ENCODE measurements at places on chromosomes 5 and 9.

DNA sequence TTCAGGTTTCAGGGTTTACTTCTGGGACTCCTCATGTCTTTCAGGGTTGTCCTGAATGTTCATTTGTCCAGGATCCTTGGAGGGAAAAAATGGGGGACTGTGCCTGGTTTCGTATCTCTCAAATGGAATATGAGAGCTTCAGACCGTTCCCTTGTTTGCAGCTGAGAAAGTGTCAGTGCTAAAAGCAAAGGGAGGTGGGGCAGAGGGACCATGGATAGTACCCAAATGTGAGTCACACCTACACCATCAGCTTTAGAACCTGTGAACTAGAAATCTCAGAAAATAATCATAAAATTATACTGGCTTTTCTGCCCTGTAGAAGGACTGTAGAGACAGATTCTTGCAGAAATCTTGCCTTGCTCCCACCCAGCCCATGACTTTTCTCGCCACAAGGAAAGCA, 84.3 kb upstream of the TAF11L2 start:
- no peak for DNase-seq

GRCh38 chr5:154370119-154370518, 75.7 kb upstream of the SAP30L start:
- DNase-seq, result no peak

GRCh38 chr9:35515766-35516165, 25.9 kb downstream of the RUSC2 start:
- no peak for DNase-seq

DNA sequence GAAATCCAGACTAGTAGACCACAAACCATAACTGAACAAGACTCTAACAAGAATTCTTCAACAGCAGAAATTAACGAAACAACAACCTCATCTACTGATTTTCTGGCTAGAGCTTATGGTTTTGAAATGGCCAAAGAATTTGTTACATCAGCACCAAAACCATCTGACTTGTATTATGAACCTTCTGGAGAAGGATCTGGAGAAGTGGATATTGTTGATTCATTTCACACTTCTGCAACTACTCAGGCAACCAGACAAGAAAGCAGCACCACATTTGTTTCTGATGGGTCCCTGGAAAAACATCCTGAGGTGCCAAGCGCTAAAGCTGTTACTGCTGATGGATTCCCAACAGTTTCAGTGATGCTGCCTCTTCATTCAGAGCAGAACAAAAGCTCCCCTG, 68.6 kb downstream of the VCAN start:
- no peak for DNase-seq

GRCh38 chr5:119355685-119356611, at the start of gene TNFAIP8:
Gene TNFAIP8 (plus strand): TSS chr5:119356019. CDS start chr5:119356091, 72 bp downstream.
- peak; percentile 1 for DNase-seq

DNA sequence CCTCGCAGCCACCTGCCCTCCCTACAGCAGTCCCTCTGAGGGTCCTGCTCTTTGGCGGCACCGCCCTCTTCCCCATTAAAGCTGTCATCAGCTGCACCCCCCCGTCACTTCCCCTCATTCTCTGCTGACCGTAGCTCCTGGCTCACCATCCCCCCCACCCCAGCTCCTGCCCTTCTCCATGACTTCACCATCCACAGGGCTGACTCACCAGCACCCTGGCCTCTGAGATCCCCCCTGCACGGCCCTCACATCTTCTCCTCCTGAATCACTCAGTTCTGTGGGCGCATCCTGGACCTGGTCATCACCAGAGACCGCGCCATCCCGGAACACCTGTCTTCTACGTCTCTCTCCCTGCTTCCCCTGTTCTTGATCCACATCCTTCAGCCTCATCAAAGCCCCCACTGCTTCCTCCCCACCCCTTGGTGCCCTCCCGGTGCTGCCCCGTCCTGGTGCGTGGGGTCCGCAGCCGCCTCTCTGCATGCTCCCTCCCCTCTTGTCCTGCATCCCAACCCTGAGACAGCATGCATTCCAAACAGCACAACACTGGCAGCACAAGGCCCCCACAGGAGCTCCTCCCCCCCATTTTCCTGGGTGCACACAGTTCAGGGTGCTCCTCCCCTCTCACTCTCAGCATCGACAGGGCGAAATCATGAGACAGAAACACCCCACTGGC, 12.9 kb downstream of the FLT4 start:
- no peak for DNase-seq

- DNase-seq, result no peak
Observed at GRCh38 chr5:16544607-16545374, 72.0 kb downstream of the RETREG1 start.

DNA sequence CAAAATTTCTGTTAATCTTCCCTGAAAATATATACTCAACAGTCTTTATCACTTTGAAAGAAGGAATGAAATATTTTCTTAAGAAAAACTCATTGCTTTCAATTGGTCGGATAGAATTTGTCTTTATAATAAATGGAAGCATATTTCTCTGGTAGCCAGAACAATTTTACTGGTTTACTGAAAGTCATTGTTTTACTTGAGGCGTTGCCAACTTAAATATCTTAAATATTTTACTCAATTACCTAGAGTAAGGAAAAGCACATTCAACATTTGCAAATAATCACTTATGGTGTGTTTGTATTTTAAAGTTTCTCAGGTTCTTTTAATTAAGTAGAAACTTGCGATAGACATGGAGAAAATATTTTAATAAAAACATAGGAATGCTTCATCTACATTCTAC, 1181.7 kb downstream of the EFNA5 start:
- no peak for DNase-seq

GRCh38 chr5:180670586-180671359, 21.4 kb upstream of the FLT4 start:
- peak; percentile 41 for DNase-seq

GRCh38 chr9:86443992-86444391, 89.8 kb upstream of the TUT7 start:
- DNase-seq, result no peak

GRCh38 chr9:100498592-100498991, 25.6 kb downstream of the TMEFF1 start:
- DNase-seq, result no peak

GRCh38 chr5:33291216-33292000, 149.4 kb upstream of the TARS1 start:
- DNase-seq, result no peak

GRCh38 chr9:15249042-15249818, 57.8 kb downstream of the TTC39B start:
- no peak for DNase-seq

DNA sequence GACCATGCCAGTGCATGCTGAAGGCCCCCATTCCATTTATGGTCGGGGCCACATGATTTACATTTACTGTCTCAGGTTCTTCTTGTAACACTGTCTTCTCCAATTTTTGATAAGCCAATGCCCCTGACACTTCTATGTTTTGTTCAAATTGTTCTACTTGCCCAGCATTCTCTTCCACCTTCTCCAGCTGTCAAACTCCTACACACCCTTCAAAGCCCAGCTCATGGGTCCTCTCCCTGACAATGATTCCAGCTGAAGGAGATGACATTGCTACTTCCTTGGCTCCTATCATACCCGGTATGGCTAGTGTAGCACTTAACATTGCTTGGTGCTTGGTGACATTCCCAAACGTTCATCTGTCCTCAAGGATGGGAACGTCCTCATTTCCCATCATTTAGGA, 41.1 kb upstream of the KCNMB1 start:
- no peak for DNase-seq

DNA sequence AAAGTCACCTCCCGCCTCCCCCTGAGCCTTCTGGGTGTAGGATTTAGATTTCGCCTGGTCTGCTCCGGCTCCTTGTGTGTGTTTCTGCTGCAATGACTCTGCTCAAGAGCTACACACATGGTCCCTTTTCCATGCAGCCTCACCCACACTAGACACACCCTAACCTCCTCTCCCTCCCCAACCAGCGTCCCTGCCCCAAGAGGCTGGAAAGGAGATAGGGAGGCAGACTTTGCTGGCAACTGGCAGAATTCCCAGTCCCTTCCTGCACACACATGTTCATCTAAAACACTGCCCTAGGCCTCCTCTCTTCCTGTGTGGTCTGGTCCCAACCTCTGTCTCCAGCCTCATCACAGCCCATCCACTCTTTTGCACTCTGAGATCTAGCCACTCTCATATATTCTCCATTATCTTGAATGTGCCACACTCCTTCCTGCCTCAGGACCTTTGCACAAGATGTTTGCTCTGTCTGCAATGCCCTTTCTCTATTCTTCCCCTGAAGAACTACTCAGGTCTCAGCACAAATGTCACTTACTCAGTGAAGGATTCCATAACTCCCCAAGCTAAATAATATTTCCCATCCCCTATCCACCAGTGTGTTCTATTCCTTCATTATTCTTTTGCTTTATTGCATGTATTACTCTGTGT, 253.8 kb downstream of the CDK5RAP2 start:
- DNase-seq, result no peak

DNA sequence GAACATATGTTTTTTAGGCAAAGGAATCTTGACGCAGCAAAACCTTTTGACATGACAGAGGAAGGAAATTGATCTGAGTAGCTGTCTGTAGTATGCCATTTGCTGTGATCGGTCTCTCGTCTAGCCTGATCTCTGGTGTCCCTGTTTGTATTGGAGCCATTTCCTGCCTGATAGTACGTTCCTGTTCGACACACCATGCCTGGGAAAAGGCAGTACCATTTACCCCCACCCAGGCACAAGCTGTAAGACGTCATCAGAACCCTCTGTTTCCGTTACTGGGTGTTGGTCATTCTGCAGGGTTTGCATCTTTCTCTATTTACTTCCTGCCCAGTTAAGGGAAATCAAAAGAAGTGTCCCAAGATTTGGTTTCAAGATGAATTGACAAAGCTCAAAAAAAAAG, 129.7 kb downstream of the CEMIP2 start:
- DNase-seq, result no peak

- DNase-seq, result no peak
Observed at GRCh38 chr5:156460471-156460870, 133.5 kb downstream of the SGCD start.

- DNase-seq, result no peak
Observed at GRCh38 chr9:117392992-117393391, 21.9 kb downstream of the ASTN2 start.

- no peak for DNase-seq
Observed at GRCh38 chr9:27372615-27373014, 75.7 kb upstream of the EQTN start.

- no peak for DNase-seq
Observed at GRCh38 chr5:37951946-37952721, 112.3 kb upstream of the GDNF start.

GRCh38 chr9:95225076-95225725, 92.3 kb downstream of the FANCC start:
- DNase-seq, result no peak

- DNase-seq, result no peak
Observed at GRCh38 chr9:31519424-31519823, 865.0 kb upstream of the ACO1 start.

- peak; percentile 19 for DNase-seq
Observed at GRCh38 chr5:95931079-95931833, 30.4 kb downstream of the ELL2 start.

GRCh38 chr5:231661-232060, 13.5 kb downstream of the SDHA start:
- no peak for DNase-seq

- DNase-seq, result peak; percentile 60
Observed at GRCh38 chr9:106697390-106697749, 165.6 kb upstream of the ZNF462 start.

- DNase-seq, result peak; percentile 9
Observed at GRCh38 chr5:169701910-169702451, 64.9 kb downstream of the DOCK2 start.

- no peak for DNase-seq
Observed at GRCh38 chr9:132647806-132648205, 22.0 kb downstream of the DDX31 start.

- DNase-seq, result no peak
Observed at GRCh38 chr9:114588651-114589526, 1.3 kb downstream of the ATP6V1G1 start.

DNA sequence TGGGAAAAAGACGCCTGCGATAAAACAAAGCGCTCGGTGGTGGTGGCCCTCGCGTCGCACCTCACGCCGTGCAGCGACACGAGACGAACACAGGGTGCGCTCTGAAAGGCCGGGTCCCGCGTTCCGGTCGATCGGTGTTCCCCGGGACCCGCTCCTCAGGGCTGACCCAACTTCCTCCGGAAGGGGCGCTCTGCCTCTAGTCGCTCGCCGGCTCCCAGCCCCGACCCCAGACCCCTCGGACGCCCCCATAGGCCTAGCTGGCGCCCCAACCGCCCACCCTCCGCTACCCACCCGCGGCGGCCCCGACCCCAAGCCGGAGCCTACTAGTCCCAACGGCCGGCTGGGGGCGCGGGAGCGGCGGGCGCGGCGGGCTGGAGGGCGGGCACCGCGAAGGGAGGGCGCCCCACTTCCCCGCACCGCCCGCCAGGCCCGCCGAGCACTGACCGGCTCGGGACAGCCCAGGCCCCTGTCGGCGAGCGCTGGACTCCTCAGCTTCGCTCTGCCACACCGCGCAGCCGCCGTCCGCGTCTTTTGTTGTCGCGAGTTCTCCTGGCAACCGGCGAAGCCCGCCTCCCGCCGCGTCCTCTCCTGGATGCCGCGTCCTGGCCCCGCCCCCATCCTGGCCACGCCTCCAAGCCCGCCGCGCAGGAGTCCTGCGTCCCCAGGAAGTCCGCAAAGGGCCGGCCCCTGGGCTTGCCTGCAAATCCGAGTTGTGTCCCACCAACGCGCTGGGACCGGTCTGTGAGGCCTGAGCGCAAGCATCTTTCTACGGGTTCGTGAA, at the start of gene KIF27:
TSS of gene KIF27 (minus strand) at position 506 of the 781 bp plus-strand sequence. CDS start 5,841 bp downstream, outside the sequence.
- peak; percentile 93 for DNase-seq

DNA sequence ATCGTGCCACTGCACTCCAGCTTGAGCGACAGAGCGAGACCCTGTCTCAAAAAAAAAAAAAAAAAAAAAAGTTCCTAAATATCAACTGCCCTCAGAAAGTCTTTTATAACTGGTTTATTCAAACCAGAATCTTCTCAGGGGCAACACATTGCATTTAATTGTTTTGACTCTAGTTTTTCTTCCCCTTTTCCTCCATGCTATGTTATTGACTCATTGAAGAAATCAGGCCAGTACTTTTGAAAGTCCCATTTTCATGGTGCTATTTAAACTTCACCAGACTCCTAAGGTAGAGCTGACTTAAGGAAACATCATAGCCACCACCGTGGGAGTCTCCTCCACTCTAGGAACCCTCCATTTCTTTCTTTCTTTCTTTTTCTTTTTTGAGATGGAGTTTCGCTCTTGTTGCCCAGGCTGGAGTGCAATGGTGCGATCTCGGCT, 83.1 kb upstream of the IL6ST start:
- no peak for DNase-seq

GRCh38 chr5:18305288-18305924, 671.1 kb downstream of the TAF11L14 start:
- DNase-seq, result peak; percentile 26

DNA sequence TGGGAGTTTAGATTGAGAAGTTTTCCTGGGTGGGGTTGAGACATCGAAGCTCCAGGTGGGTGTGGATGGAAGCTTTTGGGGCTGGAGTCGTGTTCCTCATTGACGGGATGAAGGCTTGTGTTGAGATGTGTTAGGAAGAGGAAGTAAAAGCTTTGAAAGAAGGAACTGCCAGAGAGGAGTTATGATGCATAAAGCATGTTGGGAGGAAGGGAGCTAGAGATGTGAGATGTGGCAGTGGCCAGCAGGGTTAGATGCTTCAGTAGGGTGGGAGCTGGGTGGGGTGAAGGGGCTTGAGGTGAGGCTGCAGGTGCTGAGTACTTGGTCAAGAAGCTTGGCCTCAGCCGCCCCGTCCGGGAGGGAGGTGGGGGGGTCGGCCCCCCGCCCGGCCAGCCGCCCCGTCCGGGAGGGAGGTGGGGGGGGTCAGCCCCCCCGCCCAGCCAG, 56.7 kb downstream of the HSPA4 start:
- no peak for DNase-seq

Data from NCI-H1092 treated with DMSO at 0.1 percent for 48 hours (cell line).